Activated naive CD4-positive, alpha-beta T cell treated with Interleukin-2 at 50 U/mL for 16 hours (primary cell): ENCODE measurements at places on chromosomes 6 and 20.

DNA sequence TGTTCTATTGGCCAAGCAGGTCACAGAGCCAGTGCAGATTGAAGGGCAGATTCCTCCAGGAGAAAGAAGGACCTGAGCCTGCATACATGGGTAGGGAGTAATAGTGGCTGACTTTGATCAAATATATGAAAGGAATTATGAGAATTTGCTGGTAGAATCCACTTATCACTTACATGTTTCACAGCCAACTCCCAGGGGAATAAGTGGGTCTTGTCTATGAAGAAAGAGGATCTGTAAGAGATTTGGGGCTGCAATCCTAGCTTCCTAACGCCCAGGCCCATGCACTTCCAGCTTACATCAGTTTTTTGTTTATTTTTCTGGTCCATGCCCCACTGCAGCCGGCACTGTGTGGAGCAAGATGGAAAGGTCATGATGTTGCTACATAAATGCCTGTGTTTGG lies 107.9 kb upstream of the SYNDIG1 start:
- DNase-seq: no peak

- DNase-seq: no peak
These were observed 111.1 kb downstream of the UST start for GRCh38 chr6:148857798-148858390.

DNA sequence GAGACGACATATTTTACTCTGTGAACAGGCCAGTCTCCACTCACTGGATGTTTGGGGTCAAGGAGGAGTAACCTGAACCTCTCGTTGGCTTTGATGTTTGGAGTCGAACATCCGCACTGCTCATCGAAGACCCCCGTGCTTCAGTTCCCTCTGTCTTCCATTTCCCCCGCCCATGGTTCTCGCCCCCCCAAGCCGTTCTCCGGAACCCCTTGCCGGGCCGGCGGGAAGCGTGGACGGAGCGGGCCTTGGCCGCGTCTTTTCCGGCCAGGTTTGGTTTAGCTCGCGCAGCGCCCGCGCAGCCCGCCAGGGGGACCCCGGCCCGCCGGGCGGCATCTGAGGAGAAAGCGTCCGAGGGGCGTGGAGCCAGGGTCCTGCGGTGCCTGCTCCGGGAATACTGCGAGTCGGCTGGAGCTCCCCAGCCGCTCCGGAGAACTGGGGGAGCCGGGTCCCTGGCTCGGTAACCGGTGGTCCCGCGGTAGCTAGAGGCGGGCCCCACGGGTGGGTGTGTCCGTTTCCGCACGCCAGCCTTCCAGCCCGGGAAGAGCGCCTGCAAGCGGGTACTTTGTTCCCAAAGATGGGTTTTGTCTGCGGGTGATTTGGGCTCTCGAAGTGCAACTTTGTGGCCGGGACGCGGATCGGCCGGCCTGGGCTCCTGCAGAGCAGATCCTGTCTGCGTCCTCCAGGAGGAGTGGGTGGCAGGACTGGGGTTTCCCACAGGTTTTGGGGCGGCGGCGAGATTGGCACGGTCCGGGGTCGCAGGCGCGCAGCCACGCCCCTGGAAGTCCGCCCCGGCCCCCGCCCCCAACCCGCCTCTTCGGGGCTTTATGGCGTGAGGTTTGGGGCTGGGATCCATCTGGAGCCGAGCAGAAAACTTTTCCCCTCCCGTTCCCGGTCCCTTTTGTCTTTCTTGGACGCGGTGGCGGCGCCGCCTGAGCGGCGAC lies at the start of gene TMEM200A:
TMEM200A (plus strand) TSS at position 852 of the 941 bp plus-strand sequence. CDS start 74,406 bp downstream, outside the sequence.
- DNase-seq: peak; percentile 54

DNA sequence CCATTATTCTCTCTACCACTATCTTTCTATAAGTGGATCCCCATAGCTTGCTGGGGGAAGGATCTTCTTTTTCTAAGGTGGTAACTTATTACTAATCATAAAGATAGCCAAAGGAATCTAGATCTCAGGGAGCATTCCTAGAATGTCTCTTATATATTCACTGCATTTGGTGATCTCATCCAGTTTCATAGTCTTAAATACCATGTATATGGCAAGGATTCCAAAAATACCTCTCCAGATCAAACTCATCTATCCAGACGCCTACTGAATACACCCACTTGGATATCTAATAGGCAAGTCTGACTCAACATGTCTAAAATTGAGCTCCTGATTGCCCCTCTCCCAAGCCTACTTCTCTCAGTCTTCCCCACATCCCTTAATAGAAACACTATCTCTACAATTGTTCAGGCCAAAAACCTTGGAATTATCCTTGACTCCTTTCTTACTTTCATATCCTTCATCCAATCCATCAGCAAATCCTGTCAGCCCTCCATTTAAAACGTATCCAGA lies 264.4 kb downstream of the HACE1 start:
- no peak for DNase-seq

DNA sequence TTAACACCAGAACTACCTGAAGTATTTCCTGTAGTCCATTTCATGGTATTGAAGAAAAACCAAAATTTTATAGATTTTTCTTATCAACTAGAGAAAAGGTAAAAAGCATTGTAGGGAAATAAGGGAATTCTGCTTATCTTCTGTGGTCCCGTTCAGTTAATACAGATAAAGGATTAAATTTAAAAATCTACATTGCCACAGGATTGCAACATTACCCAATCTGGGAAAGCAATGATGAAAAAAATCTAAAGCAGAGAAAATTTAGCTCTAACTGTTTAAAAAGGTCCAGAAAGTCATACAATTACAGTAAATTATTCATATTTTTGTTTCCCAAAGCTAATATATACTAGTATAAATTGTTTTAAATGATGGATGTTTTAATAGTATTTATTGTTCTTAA lies 18.0 kb downstream of the POLH start:
- DNase-seq: no peak

DNA sequence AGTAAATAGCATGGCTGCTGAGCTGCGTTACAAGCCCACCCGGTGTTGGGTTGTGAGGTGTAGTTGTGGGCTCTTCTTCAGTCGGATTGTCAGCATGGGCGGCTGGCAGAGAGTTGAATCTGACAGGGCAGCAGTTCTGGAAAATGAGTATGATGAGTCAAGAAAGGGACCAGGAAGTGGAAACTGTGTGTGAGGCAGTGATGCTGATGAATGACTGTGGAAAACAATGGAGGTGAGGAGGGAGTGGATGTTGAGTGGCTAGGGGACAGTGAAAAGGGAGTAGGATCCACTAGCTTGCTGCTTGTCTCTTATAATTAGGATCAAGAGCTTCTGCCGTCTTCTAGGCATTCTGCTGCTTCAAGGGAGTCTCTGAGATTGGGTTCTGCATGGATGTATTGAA lies 154.3 kb downstream of the ESR1 start:
- no peak for DNase-seq

DNA sequence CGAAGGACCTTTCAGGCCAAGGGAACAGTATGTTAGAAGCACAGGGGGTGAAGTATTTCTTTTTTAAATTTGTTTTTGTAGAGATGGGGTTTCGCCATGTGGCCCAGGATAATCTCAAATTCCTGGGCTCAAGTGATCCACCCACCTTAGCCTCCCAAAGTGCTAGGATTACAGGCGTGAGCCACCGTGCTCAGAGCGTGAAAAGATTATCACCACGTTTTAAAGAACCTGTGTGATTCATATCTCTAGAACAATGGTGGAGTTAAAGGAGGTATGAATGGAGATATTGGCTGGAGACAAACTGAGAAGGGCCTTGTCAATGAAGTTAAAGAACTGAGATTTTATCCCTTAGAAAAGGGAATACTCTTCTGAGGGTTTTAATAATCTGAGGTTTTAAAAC lies 9.7 kb downstream of the ASF1A start:
- no peak for DNase-seq

DNA sequence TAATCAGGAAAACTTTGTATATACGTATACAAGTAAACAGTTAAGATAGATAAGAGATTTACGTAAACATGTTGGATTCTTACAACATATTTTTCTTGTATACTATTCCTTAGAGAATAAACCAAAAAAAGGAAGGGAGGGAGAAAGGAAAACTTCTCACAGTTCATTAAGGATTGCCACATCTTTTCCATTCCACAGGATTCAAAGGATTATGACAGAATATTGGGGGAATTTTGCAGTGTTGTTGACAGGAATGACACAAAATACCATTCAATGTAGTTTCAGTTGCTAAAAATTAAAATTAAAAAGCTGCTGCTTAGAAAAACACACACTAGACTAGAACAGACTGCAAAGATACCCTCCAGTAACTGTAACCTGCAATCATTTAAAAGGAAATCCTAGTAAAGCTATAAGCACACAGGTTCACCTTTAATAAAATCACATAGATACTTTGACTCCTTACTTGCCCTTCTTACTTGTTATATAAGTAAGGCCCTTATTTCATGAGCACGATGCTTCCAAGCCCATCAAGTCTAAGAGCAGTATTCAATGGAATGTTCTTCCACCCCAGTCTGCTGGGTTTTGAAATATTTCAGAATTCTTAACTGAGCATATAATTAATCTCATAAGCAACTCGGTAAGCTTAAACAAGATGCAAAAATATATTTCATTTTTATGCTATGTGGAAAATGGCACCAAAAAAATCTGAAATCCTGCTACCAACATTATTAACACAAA lies 107.8 kb downstream of the SMLR1 start:
- DNase-seq: no peak

GRCh38 chr20:35307666-35308653 lies 15.7 kb upstream of the FAM83C start:
- DNase-seq: no peak

DNA sequence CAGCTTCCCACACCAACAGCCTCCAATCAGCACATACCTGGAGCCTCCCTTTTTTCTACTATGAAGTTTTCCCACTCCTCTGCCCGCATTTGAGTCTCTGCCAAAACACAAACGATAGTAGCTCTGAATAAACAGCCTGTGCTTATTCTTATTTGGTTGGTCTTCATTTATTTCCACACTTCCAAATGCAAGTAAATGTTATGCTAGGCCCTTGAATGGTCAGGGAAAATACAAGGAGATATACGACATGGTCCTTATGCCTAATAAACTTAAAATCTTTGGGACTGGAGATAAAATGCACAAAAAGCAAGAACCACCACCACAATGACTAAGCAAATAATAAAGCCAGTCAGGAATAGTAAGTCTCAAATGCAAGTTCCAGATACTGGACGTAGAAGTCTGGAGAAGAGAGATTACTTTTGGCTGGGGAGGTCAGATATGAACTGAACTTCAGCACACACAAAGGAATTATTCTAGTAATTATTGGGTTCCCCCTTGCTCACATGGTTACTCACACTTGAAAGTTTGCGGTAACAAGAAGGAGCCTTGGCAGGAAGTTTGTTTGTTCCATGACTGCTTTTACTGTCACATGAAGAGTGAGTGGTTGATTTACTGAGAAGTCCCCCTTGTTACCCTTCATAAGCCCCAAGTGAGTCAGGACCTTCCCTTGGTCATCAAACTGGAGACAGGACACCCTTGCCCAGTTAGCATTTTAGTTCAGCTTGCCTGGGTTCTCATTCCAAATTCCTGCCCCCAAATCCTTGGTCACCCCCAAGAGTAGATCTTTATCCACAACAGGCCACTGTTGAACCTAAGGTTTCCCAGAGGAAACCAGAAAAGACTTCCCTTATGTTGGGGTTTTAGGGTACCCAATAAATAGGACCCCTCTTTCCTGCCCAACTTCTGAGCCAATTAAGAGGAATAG lies 511.2 kb upstream of the JARID2 start:
- DNase-seq: peak; percentile 44
